ENCODE measurements at places on chromosomes 1 and 21.

GRCh38 chr21:28074676-28075075 lies 918.0 kb downstream of the LTN1 start:
- DNase-seq, result no peak

DNA sequence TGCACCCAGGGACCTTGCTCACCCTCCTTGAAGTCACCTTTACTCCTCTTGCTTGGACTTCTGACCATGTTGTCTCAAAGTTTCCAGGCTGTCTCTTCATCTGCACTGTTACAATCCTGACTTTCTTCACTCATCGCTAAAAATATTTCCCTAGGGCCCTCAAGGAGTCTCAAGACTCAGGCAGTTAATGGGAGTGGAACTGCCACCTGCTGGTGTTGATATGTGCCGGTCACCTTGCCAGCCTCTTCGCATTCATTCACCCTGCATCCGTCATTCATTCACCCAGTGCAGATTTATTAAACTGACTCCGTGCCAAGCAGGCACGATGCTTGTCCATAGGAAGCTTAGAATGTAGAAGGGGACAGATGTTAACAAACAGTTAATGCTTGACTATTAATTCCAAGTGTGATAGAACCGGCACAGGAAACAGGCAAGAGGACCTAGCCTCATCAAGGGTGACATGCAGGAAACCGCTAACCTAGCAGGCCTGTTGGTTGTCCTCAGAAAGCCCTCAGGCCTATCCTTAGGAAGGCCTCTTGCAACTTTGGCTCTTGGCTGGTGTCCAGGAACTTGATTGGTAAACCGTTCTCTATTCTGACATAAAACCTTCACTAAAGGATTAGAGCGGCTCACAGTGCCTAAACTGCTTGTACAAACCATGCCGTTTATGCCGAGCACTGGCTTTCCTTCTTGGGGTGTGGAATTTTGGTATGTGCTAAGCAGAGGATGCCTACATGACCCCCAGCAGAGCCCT lies 342.2 kb downstream of the CAMTA1 start:
- DNase-seq, result no peak

DNA sequence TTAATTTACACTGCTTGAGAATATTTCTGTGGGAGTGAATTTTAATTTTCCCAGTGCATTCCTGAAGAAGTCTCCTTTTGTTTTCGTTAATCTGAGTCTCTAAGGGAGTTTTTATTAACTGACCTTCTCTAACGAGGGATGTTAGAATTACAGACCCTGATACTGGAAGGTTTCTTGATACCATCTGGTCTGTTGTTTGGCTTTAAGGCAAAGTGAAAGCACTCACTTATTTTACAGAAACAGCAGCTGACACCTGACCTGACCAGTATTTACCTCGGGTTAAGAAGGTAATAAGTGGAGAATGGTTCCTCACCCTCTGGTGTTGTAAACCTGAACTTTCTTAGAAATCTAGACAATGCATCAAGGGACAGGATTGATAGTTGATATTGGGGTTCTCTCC lies 12.4 kb downstream of the CDC14A start:
- no peak for DNase-seq

- no peak for DNase-seq
Measured at GRCh38 chr1:158035014-158035413, 41.6 kb downstream of the KIRREL1 start.

GRCh38 chr1:22814176-22815042 lies 103.8 kb downstream of the EPHB2 start:
- DNase-seq, result peak; percentile 36

- no peak for DNase-seq
Measured at GRCh38 chr1:99700020-99700419, 54.1 kb downstream of the PALMD start.
